ENCODE measurements at places on chromosomes 13 and 19. TPM values are rescaled to one million over a fixed set of nuclear protein-coding genes. Genes with fewer than 3 reads are reported as not detected.

- no peak for DNase-seq
Observed at GRCh38 chr13:111278743-111279652, 41.4 kb upstream of the TEX29 start.

DNA sequence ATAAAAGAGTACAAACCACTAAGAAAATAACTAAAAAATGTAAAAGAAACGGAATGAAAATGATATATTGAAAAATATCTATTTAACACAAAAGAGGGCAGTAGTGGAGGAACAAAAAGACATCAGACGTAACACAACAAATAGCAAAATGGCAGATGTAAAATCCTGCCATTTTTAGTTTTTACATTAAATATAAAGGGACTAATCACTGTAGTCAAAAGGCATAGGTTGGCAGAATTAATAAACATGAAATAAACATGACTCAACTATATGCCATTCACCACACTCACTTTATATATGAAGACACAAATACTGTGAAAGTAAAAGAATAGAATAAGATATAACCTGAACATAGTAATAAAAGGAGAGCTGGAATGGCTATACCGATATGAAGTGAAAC is 11.0 kb downstream of the MTUS2 start:
- DNase-seq, result no peak

DNA sequence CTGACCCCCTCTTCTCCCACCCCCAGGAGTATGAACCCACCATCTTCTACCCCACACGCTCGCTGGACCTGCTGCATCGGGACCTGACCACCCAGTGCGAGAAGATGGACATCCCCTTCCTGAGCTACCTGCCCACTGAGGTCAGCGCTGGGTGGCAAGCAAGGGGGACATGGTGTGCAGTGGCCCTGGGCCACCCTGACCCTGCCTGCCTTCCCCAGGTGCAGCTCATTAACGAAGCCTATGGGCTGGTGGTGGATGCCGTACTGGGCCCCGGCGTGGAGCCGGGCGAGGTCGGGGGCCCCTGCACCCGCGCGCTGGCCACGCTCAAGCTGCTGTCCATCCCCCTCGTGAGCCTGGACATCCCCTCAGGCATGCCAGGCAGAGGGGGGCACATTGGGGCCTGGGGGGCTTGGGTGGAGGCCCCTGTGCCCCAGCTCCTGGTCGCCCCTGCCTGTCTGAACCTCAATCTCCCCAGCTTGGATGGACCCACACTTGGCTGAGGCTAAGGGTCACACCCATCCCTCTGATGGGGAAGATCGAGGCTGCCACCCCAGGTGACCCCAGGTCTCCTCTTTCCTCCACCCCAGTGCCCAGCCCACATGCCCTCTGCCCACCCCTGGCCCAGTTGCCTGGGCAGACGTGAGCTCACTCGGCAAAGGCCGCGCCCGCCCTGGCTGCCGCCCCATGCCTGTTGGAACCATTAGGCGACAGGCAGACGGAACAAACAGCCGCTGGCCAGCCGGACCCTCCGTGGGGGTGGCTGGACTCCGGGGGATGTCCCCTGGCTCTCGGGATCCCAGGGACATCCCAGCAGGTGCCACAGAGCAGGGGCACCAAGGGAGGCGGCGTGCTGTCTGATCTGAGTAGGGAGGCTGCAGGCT is 2.5 kb upstream of the CILP2 start:
- no peak for DNase-seq

DNA sequence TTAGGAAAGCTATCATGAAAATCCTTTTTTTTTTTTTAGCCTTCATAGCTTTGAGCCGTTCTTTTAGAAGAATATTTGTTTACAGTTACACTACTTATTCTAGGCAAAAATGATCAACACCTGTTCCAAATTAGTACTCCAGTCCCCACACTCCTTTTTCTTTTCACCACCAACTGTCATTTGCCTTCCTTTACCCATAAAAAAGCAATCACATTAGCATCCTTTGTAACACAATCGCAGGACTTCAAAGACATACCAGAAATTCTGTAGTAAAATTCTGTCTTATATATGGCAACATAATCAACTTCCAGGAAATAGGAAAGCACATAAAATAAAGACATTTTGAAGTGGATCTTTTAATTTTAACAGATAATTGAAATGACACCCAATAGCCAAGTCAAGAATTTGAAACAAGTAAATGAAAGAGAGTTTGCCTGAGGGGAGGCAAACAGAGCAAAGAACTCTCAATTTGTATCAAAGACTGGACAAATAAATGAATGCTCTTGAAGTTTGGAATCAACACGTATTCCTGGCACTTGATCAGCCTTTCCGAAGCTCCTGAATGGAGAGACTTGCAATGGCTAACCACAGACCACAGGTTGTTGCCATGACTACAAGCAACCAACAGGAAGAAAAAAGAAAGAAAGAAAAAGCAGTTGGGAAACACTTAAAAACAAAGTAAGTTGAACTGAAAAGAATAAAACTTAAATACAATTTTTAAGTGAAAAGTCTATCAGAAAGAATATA is 206.8 kb downstream of the PCDH9 start:
- DNase-seq, result no peak

Gene KLHL1
- total RNA-seq, result 0.26 TPM

Gene LRFN3
- total RNA-seq, result 1.9 TPM

DNA sequence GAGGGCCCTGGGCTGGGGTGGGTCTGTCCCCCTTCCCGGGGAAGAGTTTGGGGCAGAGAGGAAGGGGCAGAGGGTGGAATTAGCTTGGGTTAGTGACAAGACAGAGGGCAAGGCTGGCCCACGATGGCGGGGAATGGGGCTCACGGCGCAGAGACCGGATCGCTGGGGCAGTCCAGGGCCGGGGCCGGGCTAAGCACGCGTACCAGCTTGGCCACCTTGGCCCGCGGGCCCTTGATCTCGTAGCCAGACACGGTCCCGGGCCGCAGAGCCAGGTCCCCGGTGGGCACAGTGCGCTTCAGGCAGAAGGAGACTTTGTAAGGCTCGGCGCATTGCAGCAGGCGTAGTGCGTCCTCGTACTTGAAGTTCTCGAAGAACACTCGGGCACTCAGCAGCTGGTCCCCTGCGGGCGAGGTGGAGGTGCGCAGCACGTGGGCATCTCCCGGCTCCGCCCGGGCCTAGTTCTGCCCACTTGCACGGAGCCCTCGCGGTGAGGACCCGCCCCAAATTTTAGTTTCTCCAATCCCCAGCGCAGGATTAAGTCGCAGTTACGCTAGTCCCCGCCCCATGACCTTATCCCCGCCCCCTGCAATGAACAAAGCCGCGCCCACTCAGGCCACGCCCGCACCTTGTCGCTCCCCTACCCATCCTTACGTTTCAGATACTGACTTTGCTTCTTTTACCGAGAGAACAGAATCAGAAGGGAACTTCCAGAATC is 8.6 kb upstream of the HIPK4 start:
- DNase-seq, result no peak

GRCh38 chr13:98176777-98177608 is at the start of gene RNF113B:
TSS of gene RNF113B (minus strand) at chr13:98177269. CDS start at chr13:98177236, 33 bp downstream.
- DNase-seq, result no peak

GRCh38 chr19:19873381-19873780 is 7.7 kb downstream of the ZNF253 start:
- DNase-seq, result no peak

Measured in urinary bladder (tissue), 4 donors.